Muscle of back (tissue), 13 donors: ENCODE measurements at places on chromosomes 5 and 9.

- DNase-seq: no peak
Observed at GRCh38 chr9:26956860-26957233, 635 bp downstream of the IFT74 start.

GRCh38 chr9:134620751-134621557 lies 20.6 kb upstream of the COL5A1 start:
- DNase-seq: no peak

DNA sequence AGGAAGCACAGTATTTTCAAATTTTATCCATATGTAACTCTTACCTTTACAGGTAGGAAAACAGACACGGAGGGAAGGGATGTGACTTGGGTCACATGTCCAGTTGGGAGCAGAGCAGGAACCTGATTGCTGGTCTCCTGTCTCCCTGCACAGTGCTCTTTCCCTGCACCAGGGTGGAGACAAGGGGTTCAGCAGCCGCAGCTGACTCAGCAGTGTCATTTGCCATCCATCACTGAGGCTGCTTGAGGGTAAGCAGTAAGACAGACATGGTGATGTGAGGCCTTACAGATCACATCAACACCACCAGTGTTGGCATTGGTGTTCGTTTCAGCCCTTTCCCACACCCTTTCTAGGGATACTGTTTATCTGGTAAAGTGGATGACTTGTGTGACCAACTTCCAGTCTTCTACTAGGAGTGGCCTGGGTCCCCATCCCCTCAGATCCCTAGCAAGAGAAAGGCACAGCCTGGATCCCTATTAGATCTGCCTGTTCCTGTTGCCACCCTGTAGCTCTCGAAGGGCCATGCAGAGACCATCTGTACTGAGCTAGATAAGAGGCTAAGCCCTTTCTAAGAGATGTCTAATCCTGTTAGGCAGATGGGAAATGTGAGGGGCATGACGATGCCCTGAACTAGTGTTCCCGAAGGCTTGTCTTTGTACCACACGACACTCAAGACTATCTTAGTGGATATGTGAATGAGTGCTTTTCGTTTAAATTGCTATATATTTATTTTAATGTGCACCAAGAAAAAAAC lies 29.1 kb downstream of the FRMPD1 start:
- DNase-seq: no peak

DNA sequence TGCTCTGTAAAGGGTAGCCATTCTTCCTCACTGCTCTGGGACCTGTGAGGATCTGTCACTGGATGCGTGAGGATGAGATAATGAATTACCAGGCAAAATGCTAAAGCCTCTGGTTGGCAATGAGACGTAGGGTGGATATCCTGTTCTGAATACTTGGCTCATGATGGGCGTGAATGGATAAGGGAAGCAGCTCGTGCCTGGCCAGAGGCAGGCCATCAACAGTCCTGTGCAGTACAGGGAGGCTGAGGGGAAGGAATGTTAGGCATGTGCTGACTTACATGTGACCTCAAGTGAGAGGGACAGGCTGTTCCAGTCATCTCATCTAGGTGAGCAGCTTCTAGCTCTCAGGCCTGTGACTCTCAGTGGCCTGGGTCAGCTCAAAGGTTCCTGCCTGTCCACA lies 172.8 kb downstream of the CARTPT start:
- no peak for DNase-seq

- DNase-seq: no peak
Observed at GRCh38 chr5:178551059-178551458, 39.1 kb downstream of the COL23A1 start.

- no peak for DNase-seq
Observed at GRCh38 chr5:171543148-171543815, 123.8 kb downstream of the FGF18 start.

DNA sequence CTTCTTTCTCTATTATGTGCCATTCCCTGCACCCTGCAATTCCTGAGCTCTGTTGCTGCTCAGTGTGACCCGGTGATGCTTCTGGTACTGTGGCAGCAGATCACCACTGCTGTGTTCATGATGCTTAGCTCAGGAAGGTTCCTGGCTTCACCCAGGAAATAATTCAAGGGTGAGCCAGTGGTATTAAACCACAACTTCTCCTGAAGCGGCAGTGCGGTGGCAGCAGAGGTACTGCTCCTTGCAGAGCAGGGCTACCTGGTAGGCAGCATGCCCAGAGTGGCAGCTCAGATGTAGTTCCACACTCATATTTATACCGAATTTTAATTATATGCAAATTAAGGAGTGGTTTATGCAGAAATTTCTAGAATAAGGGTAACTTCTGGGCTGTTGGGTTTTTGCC lies 213.8 kb upstream of the ZNF608 start:
- no peak for DNase-seq

- DNase-seq: no peak
Observed at GRCh38 chr9:95499046-95499676, 17.6 kb downstream of the PTCH1 start.

DNA sequence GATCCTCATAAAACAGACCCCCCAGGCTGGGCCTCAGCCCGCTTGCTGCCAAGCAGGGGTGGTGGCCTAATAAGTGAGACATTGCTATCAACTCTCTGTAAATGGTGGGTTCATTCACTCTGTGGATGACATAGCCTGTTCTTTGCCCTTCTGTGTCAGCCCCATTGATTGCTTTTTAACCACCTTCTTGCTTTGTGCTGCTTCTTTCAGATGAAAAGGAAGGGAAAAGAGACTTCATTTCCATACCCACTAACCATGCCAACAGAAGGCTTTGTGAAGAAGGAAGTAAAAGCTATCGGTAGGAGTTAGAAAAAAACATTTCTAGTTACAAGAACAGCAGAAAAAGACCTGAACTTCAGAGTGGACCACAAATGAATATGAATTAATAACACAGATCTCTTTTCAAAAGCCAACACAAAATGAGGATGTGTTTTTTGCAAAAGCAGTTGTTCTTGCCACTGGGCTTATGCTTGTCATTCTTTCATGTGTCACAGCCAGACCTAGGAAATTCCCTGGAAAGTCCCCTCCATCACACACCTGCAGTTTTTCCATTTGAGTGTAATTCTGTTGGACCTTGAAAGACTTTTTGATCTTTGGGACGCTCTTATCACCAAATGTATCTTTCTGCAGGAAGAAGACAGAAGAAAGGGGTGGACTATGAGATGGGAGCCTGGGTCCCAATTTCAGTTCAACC lies 507.7 kb downstream of the CCDC171 start:
- DNase-seq: no peak

GRCh38 chr5:33049842-33050241 lies 338.7 kb downstream of the NPR3 start:
- DNase-seq: peak; percentile 72

GRCh38 chr5:142679744-142680143 lies 6.1 kb downstream of the FGF1 start:
- no peak for DNase-seq

GRCh38 chr5:14209836-14210235 lies 66.7 kb downstream of the TRIO start:
- no peak for DNase-seq

GRCh38 chr5:156402387-156402921 lies 75.5 kb downstream of the SGCD start:
- peak; percentile 93 for DNase-seq

DNA sequence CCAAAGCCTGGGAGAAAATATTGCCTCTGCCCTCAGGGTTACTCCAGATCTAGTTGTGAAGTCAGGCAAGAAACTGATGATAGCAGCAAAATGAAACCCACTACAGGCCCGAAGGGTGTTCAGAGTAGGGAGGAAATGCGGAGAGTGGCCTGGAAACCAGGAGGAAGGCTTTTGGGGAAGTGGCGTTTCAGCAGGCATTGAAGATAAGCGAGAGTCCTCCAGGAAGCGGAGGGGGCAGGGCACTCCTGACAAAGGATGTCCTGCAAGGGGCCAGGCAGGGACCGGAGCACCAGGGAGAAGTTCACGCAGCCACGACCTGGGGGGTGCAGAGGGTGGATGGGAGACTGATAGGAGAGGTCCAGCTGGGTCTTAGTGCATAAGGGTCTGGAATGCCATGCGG lies 7.8 kb upstream of the FOXI1 start:
- peak; percentile 29 for DNase-seq

GRCh38 chr5:123844873-123845272 lies 332.9 kb downstream of the CSNK1G3 start:
- no peak for DNase-seq

DNA sequence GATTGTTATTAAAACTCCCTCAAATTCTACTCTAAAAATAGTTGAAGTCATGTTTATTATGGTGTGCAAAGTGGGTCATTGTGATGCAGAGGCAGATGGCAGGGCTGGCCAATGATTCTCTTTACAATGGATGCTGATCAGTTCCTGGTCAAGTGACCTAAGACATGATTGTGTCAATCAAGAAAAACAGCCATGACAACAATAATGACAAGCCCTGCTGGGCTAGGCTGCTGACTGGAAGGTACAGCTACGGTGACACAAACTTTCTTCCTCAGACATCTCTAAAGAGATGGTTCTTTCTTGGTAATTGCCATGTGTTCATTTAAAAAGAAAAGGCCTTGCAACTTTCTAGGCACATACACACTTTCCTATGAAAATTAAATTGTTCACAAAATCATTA lies 3.6 kb downstream of the SLC24A2 start:
- DNase-seq: no peak

GRCh38 chr5:134576386-134577021 lies 51.0 kb downstream of the JADE2 start:
- DNase-seq: no peak

- DNase-seq: no peak
Observed at GRCh38 chr9:110187126-110187525, 20.8 kb downstream of the C9orf152 start.

- DNase-seq: no peak
Observed at GRCh38 chr5:14673443-14673842, 8.9 kb downstream of the OTULIN start.

DNA sequence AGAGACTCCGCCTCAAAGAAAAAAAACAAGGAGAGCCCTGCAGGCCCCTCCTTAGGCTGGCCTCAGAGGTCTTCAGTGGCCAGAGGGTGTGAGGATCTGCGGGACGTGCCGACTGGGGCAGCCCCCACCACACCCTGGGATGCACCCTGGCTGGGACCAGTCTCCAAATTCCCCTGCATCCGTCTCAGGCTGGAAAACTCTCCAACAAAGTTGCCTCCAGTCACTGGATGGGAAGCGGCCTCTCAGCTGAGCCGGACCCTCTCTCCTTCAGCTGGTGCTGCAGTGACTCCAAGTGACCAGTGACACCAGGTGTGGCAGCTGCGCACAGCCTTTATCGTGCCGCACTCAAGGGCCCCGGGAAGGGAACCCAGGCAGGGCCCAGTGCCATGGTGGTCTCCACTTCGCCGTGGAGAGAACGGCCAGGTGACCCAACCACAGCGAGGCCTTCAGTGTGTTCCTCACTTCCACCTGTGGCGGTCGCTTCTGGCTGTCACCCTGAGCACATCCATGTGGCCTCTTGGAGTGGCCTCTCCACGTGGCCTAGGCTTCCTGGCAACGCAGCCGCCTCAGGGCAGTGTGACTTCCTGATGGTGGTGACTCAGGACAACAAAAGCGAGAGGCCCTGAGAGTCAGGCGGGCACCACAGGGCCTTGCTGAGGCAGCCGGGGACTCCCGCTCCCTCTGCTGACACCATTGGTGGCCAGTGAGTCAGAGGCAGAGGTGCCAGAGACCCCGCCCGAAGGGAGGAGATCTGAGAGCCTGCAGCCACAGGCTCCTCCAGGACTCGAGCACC lies 19.3 kb upstream of the CAMSAP1 start:
- no peak for DNase-seq

DNA sequence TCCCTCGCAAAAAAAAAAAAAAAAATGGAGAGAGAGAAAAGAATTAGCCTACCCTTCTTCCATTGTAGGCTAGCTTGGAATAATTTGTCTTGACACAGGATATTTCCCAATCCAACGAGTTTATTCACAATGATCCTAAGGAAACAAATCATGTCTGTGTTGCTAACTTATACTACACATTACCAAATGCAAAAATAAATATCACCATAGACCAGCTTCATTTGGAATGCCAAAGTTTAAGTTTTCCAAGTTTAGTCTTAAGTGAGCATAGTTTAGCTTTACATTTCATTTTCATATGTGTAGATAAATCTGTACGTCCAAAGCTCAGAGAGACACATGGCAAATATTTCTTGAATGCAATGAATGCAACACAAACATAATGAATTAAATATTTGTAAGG lies 1106.2 kb upstream of the DMAC1 start:
- DNase-seq: no peak

DNA sequence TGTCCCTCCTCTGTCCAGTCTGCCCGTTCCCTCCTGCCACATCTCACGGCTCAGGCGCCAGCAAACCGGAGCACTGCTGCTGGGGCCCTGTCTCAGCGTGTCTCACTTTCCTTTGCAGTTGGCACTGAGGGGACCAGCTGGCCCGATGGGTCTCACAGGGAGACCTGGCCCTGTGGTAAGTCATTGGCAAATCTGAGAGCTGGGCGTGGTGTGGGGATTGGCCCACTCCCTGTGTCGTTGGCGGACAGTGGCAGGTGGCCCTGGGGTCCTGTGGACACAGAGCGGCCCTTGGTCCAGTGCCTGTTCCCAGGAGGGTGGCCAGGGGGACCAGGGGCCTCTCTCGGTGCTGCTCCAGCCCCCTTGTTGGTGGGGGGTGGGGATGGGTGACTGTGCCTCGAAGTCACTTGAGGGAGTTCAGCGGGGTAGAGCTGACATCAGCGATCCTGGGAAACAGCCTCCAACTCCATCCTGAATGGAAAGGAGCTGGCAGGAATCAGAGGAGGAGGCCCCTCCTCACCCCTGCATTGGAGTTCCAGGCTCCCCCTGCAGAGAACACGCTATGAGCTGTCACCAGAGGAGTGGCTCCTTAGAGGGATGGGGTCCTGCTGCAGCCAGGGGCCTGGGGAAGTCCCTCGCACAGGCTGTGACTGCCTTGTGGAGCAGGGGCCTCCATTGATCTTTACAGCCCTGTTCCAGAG lies 111.0 kb downstream of the COL5A1 start:
- DNase-seq: peak; percentile 56

- DNase-seq: no peak
Observed at GRCh38 chr5:91211997-91212713, 171.0 kb downstream of the ARRDC3 start.

DNA sequence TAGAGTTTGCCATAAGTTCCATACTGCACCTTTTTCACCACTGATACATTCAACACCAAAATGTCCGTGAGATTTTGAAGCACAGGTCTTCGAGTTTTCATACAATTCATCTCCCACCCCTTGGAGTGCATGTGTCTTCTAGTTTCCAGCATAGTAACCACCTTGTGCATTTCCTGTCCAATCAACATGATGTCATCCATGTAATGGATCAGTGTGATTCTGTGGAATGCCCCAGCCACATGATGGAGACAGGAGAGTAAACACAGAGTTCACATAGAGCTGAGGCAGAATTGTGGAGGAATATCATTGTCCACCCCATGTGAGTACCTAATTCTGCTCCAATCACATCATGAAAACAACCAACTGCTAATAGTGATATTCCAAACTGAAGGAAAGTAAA lies 441.5 kb upstream of the CDH6 start:
- no peak for DNase-seq

DNA sequence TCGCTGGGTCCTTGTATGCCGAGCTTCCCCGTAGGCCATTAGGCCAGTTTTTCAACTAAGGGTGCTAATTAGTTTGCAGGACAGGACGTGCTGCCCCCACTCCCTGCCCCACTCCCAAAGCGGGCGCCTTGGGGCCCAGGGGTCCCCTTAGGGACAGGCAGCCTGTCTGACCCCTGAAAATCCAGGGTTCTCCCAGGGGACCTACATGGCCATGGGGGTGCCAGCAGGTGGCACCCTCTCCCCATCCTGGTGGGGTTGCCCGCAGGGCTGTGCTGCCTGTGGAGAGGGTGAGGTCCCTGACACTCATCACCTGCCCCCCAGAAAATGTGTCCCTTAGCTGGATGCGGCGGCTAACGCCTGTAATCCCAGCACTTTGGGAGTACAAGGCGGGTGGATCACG lies 8.5 kb upstream of the CCDC187 start:
- no peak for DNase-seq
